Bladder microvascular endothelial cell (primary cell): ENCODE measurements at places on chromosomes 7 and 10. TPM values are rescaled to one million over a fixed set of nuclear protein-coding genes. Genes with fewer than 3 reads are reported as not detected.

CALN1 gene
- 0.06 TPM in 1 of 2 replicates, not detected in the other for total RNA-seq

PNLIPRP1 gene
- not detected in 2 replicates for total RNA-seq

PNLIPRP3 gene
- total RNA-seq, result not detected in 2 replicates

RELN gene
- 8.1 and 899 TPM in 2 replicates for total RNA-seq

STARD3NL gene
- total RNA-seq, result 76.7 and 110 TPM in 2 replicates

ITGB8 gene
- 0.32 and 49.9 TPM in 2 replicates for total RNA-seq

OLAH gene
- 0.16 and 0.57 TPM in 2 replicates for total RNA-seq

DDC gene
- not detected in 2 replicates for total RNA-seq

STEAP4 gene
- total RNA-seq, result 0.06 TPM in 1 of 2 replicates, not detected in the other

EZH2 gene
- total RNA-seq, result 11.0 and 15.9 TPM in 2 replicates

CFAP69 gene
- total RNA-seq, result 1.3 and 2.4 TPM in 2 replicates

NEUROG3 gene
- not detected in 2 replicates for total RNA-seq

NPSR1 gene
- total RNA-seq, result not detected in 2 replicates

OR2A5 gene
- total RNA-seq, result not detected in 2 replicates
